ENCODE measurements at places on chromosomes 4 and X. TPM values are rescaled to one million over a fixed set of nuclear protein-coding genes. Genes with fewer than 3 reads are reported as not detected.

The TMSB4X gene
- total RNA-seq: 5,781 TPM

The CT45A2 gene
- not detected for total RNA-seq

The CXCL3 gene
- total RNA-seq: 1.3 TPM

The RTL5 gene
- 2.6 TPM for total RNA-seq

The CC2D2A gene
- total RNA-seq: 0.60 TPM

The TMEM35A gene
- total RNA-seq: not detected

The GATA1 gene
- total RNA-seq: 7.6 TPM

The H2BW2 gene
- total RNA-seq: not detected

The CTAG1B gene
- total RNA-seq: not detected

The ATOH1 gene
- total RNA-seq: not detected

- no peak for DNase-seq
Measured at GRCh38 chr4:73621357-73621756, 1.1 kb upstream of the RASSF6 start.

DNA sequence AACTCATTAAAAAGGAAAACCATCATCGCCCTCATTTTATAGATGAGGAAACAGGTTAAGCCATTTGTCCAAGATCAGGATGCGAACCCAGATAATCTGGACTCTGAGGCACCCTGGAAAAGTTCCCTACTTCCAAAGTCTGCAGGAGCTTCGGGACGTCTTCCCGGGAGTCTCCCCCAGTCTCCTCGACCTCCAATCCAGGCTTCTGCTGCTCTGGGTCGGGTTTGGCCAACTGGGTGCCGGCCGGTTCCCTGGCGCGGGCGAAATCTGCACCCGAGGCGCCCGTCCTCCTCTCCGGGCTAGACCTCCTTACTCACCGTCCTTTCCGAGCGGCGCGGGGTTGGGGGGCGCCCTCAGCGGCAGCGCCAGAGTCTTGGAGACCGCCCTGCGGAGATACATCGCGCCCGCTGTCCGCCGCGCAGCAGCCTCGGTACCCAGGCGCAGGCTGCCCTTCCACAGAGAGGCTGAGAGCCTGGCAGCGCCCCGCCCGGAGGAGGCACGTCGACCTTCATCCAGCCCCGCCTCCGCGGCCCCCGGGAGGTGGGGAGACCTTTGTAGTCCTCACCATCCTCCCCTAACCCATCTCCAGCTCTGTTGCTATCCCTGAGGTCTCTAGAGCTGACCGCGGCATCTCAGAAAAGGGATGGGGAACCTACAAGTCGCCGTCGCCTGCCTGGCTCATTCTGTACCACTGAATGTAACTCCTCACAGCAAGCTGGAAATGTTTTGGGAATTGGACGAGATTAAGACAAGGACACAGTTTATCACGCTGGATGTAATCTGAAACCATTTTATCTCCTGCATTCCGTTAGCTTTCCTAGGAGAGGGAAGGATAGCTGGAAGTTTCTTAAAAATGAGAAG is at the start of gene MGARP:
Gene MGARP (minus strand): TSS at position 466 of the 861 bp plus-strand sequence. CDS start 67 bp downstream, at position 399.
- no peak for DNase-seq

DNA sequence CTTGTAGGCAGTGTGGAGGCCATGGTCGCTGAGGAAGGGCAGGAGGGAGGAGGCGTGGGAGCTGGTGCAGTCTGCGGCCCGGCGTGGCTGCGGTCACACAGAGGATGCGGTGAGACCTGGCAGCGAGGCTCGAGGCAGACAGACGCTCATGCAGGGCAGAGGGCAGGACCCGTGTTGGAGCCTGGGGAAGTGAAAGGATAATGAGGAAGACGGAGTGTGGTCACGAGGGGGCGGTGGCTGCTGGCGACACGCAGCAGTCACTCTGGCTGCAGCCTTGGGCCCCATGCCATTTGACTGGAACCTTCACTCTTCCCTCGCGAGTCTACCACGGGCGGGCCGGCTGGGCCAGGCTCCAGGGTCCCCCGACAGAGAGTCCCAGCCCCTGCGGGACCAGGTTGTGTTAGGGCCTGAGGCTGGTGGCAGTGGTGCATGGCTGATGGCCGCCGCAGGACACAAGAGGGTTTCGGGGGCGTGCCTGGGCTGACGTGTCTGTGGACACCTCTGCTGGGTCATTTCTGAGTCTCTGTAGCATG is 68.8 kb upstream of the HGFAC start:
- no peak for DNase-seq

- no peak for DNase-seq
Measured at GRCh38 chr4:114209584-114209983, 230.1 kb upstream of the ARSJ start.

DNA sequence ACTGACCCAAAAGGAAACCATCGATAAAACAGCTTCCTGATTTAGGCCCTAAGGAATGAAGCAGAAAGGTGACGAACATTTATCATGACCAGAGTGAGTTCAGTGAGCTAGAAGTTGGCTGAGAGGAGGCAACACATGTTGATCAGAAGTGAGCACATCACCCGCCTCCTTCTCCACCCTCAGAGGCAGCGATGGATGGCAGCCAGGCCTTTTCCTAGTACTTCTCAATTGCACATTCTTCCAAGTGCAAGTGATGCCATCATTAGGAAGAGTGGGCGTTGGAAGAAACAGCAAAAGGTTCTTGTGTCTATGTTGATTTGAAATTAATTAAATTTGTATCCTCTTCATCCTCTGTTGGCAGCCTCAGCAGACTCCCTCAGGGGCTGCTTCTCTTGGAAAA is 51.7 kb downstream of the TMEM154 start:
- no peak for DNase-seq

DNA sequence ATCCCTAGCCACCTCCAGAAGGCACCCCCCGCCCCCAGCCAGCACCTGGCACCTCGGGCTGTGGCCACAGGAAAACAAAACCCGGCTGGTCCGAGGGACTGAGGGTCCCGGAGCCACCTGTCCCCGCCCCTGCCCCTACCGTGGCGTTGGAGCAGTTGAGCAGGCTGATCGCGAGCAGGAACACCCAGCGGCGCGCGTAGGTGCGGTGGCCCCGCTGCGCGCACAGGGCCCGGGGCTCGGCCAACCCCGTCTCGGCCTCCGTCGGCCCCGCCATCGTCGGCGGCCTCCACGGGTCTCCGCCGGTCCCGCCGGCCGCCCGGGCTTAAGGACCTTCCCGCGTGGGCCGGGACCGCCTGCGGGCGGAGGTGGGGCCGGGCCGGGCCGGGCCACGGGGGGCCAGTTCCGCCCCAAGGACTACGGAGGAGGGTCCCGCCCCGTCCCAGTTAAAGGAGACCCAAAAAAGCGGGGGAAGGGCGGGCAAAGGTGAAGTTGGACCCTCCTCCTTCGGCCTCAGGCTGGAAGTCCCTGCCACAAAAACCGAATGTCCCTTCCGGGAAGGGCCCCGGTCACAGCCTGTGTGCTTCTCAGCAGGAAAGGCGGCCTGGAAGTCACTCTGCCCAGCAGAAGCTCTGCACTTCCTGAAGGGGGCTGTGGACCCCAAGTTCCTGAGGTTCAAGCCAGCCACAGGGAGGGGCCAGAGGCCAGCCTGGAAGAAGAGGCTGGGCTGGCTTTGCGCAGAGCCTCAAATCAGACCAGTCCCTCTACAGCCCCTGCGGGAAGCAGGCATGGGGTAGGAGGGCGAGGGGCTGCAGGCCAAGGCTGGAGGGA is at the start of gene SLC49A3:
Gene SLC49A3 (minus strand): TSS at position 298 of the 828 bp plus-strand sequence. CDS start 24 bp downstream, at position 274.
- DNase-seq: no peak

DNA sequence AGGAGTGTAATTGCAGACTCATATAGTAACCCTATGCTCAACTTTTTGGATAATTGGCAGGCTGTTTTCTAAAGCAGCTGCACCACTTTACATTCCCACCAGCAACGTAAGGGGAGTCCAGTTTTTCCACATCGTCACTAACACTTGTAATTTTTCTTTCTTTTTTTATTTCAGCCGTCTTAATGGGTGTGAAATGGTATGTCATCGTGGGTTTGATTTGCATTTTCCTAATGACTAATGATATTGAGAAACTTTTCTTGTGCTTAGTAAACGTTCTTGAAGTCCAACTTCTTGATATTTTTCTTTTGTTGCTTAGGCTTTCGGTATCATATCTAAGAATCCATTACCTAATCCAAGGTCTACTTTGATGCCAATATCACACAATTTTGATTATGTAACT is 95.3 kb upstream of the IL1RAPL1 start:
- DNase-seq: no peak

- DNase-seq: peak; percentile 42
Measured at GRCh38 chrX:79366873-79367749, at the start of gene ITM2A. ITM2A (minus strand) TSS chrX:79367334; CDS start chrX:79367215, 119 bp downstream.

DNA sequence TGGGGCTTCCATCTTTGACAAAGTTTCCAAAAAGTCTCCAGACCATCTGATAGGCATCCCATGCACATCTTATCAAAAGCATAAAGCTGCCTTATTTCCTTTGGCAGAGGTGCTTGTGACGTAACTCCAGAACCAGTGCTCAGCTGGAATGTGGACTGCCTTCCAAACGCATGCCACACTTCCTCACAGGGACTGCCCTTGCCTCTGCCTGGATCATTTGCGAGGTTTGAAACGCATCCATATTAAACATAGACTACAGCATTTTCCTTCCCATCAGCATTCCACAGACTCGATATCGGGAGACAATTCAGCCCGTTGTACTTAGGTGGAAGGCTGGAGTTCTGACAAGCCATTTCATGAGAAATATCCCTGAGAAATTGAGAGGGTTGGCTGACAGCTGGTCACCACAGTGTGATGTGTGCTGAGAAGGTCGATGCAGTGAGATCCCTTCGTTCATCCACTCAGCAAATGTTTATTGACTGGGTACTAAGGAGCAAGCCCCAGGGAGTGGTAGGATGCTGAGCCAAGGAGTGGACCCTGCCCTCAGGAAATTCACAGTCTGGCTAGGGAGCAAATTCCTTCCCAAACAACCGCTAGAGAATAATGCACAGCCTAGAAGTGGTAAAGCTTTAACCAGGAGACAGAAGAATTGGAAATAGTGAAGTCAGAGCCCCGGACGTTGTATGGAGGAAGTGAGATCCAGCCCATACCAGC is 376.0 kb downstream of the BCOR start:
- no peak for DNase-seq

- DNase-seq: no peak
Measured at GRCh38 chrX:129000018-129000417, 523.3 kb downstream of the SMARCA1 start.

GRCh38 chrX:40176351-40177116 is 78.8 kb upstream of the BCOR start:
- DNase-seq: peak; percentile 66

GRCh38 chrX:53383376-53384076 is 38.9 kb downstream of the SMC1A start:
- no peak for DNase-seq

GRCh38 chr4:19492606-19493005 is 759.1 kb upstream of the SLIT2 start:
- DNase-seq: no peak

GRCh38 chr4:6453688-6453990 is 18.8 kb downstream of the PPP2R2C start:
- no peak for DNase-seq

GRCh38 chrX:40282946-40283660 is 185.3 kb upstream of the BCOR start:
- DNase-seq: no peak

DNA sequence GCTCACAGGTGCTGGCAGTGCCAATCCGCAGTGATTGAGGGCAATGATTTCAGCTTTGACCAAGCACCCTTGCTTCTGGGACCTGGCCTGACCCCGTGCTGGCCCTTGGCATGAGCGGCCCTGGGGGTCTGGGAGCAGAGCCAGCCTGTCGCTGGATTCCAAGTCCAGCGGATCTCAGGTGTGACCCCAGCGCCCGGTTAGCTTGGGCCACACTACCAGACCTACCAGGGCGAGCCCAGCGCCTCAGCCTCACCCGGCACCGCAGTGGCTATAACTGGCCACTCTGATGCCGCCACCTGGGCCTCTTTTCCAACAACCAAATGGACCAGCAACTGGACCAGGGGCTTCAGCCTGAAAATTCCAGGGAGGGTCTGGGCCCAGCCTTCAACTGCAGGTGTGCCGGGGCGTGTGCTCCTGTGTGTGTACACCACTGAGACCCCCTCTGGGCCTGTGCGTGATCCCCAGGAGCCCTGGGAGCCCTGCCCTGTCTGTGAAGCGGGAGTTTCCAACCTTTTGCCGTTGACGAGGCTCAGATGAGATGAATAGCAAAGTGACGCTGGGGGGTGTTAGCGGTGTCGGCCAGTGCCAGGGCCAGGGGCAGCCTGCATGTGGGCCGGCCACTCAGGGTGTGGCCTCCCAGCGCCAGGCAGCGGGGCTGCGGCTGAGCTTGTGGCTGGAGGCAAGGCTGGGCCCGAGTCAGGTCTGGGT is 658 bp downstream of the SH3TC1 start:
- peak; percentile 37 for DNase-seq

GRCh38 chr4:5217421-5217820 is 166.1 kb downstream of the STK32B start:
- no peak for DNase-seq

- DNase-seq: no peak
Measured at GRCh38 chr4:61203436-61203790, 3.3 kb downstream of the ADGRL3 start.

GRCh38 chr4:108674356-108674977 is 24.1 kb downstream of the OSTC start:
- DNase-seq: no peak

DNA sequence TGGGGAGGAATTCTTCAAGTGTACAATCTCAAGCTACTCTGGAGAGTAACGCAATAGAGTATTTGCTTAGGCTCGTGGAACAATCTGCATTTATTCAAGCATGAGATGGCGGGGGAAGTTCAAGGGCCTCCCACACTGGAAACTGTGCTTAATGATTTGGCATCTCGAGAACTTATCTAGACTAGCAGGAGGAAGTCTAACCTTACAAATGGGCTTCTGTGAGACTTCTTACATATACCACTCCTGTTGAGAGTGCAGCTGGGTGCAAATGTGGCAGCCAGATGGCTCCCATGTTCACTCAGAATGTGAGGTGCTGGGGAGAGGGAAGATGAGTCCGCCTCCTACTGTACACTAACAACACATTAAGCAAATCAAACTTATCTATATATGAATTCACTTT is 29.3 kb upstream of the PTPN13 start:
- no peak for DNase-seq

- no peak for DNase-seq
Measured at GRCh38 chrX:24377911-24378468, 17.6 kb downstream of the SUPT20HL1 start.
